Melanocyte of skin (primary cell): ENCODE measurements at places on chromosomes 6 and 20. TPM values are rescaled to one million over a fixed set of nuclear protein-coding genes. Genes with fewer than 3 reads are reported as not detected.

The GHRH gene
- total RNA-seq = not detected in 2 replicates

The ALDH8A1 gene
- 0.31 and 2.3 TPM in 2 replicates for total RNA-seq

The SIRPD gene
- total RNA-seq = not detected in 2 replicates

The REM1 gene
- not detected in 2 replicates for total RNA-seq

The LAMA2 gene
- total RNA-seq = 1.00 and 1.2 TPM in 2 replicates

The BPIFA1 gene
- not detected in 2 replicates for total RNA-seq

The EXOC2 gene
- total RNA-seq = 38.6 and 40.1 TPM in 2 replicates

The PSORS1C1 gene
- under 0.01 TPM in 2 replicates for total RNA-seq

The ZNF337 gene
- 9.3 and 10.2 TPM in 2 replicates for total RNA-seq

The ZNF217 gene
- 13.8 and 18.5 TPM in 2 replicates for total RNA-seq

The KIF25 gene
- under 0.01 TPM in 1 of 2 replicates, not detected in the other for total RNA-seq

The GRM1 gene
- total RNA-seq = 0.36 and 1.0 TPM in 2 replicates

The ABCC10 gene
- total RNA-seq = 28.1 and 32.6 TPM in 2 replicates

The NEURL2 gene
- total RNA-seq = 4.0 and 4.1 TPM in 2 replicates

The MAN1A1 gene
- 0.77 and 1.00 TPM in 2 replicates for total RNA-seq

The CNKSR3 gene
- total RNA-seq = 4.8 and 5.8 TPM in 2 replicates

The POU5F1 gene
- total RNA-seq = not detected in 2 replicates

The ALDH5A1 gene
- total RNA-seq = 0.67 and 2.3 TPM in 2 replicates

The RBPJL gene
- not detected in 2 replicates for total RNA-seq

The TTBK1 gene
- under 0.01 TPM in 1 of 2 replicates, not detected in the other for total RNA-seq

The FAM210B gene
- total RNA-seq = 16.5 and 50.9 TPM in 2 replicates

The CPXM1 gene
- total RNA-seq = not detected in 2 replicates

The GSTA5 gene
- not detected in 2 replicates for total RNA-seq

The EYS gene
- not detected in 2 replicates for total RNA-seq

The KIAA0408 gene
- total RNA-seq = 1.7 and 2.5 TPM in 2 replicates

The ADGB gene
- not detected in 2 replicates for total RNA-seq

The TOX2 gene
- total RNA-seq = under 0.01 TPM in 1 of 2 replicates, not detected in the other

The HDGFL1 gene
- total RNA-seq = not detected in 2 replicates

The MLIP gene
- total RNA-seq = 22.7 and 83.2 TPM in 2 replicates

The PLTP gene
- 40.4 and 41.3 TPM in 2 replicates for total RNA-seq

The GNAS-AS1 gene
- total RNA-seq = 0.46 and 0.67 TPM in 2 replicates

The LIME1 gene
- total RNA-seq = 1.4 and 2.2 TPM in 2 replicates

The RIPPLY2 gene
- not detected in 2 replicates for total RNA-seq

The CLVS2 gene
- under 0.01 TPM in 1 of 2 replicates, not detected in the other for total RNA-seq

The CTCFL gene
- under 0.01 and 0.15 TPM in 2 replicates for total RNA-seq

The NR2E1 gene
- not detected in 2 replicates for total RNA-seq

The SLC17A5 gene
- total RNA-seq = 19.6 and 26.9 TPM in 2 replicates

The HTR1E gene
- not detected in 2 replicates for total RNA-seq

The DEFB116 gene
- not detected in 2 replicates for total RNA-seq

The SLC22A7 gene
- total RNA-seq = not detected in 2 replicates

The ZNF391 gene
- 1.7 and 1.8 TPM in 2 replicates for total RNA-seq

The POPDC3 gene
- total RNA-seq = 48.0 and 67.4 TPM in 2 replicates

The MEI4 gene
- not detected in 2 replicates for total RNA-seq

The KDM1B gene
- total RNA-seq = 19.3 and 23.1 TPM in 2 replicates

The LSM14B gene
- total RNA-seq = 31.0 and 34.9 TPM in 2 replicates

The PHACTR3 gene
- total RNA-seq = under 0.01 and 0.46 TPM in 2 replicates

The SMLR1 gene
- not detected in 2 replicates for total RNA-seq
